ENCODE measurements at places on chromosomes 3 and 15. TPM values are rescaled to one million over a fixed set of nuclear protein-coding genes. Genes with fewer than 3 reads are reported as not detected.
A peak's percentile ranks its signal among the peaks of the same experiment; 100 is the strongest.

Gene SFMBT1
- 12.0 TPM for total RNA-seq

Gene KCNMB3
- 3.8 TPM for total RNA-seq

Gene ZNF197
- total RNA-seq, result 23.2 TPM

Gene PAK6
- 0.31 TPM for total RNA-seq

Gene MCF2L2
- total RNA-seq, result 2.6 TPM

Gene KY
- 3.3 TPM for total RNA-seq

Gene ZNF501
- 7.2 TPM for total RNA-seq

Gene TGM5
- total RNA-seq, result not detected

Gene LRRC58
- total RNA-seq, result 24.3 TPM

Gene CKMT1A
- total RNA-seq, result 0.36 TPM

Gene CPLX3
- total RNA-seq, result not detected

GRCh38 chr3:123584284-123584987, 417 bp downstream of the HACD2 start:
- DNase-seq, result peak; percentile 81

DNA sequence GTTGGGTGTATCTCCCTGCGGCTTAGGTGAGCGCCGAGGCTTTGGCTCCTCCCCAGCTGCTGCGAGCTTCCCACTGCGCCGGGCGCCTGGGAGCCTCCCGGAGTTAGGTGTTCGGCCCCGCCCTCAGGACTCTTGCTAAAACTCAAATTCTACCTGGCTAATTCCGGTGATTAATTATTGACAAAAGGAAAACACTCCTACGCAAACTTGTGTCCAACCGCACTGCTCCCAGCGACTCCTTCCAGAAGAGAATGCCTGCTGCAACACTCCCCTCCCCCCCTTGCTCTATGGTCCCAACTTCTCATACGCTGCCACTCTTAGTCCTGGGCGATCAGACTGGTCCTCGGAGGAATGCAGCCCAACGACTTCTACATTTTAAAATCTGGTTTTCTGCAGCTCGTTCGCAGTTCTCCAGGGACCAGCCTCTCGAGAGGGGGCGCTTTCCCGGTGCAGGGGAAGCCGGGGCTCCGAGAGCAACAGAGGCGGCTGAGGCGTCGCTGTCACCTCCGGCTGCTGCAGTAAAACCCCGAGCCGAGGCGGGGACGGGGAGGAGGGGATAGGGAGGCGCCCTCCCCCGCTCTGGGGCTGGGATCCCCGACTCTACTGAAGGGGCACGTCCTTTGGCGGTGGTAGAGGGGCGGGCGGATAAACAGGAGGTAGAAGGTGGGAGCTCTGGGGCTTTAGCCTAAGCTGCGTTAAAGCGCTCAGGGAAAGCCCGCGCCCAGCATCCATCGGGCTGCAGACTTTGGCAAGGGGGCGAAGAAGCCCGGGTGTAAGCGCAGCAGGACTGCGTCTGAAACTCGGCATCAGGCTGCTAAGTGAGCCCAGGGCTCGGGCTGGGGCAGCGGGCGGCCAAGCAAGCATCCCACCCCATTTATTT, at the start of gene SPTSSB:
Gene SPTSSB, minus strand, starts transcription at position 77 of the 880 bp plus-strand sequence. CDS start 25,194 bp downstream, outside the sequence.
- DNase-seq, result peak; percentile 58

- DNase-seq, result no peak
Measured at GRCh38 chr3:46490338-46491084, 7.3 kb upstream of the RTP3 start.

- DNase-seq, result no peak
Measured at GRCh38 chr3:177982034-177982433, 554.2 kb upstream of the KCNMB2 start.

- no peak for DNase-seq
Measured at GRCh38 chr3:11996480-11996879, 7.7 kb upstream of the SYN2 start.

- DNase-seq, result no peak
Measured at GRCh38 chr3:41075975-41076374, 123.3 kb upstream of the CTNNB1 start.

GRCh38 chr15:59557581-59557980, 54.0 kb upstream of the GCNT3 start:
- no peak for DNase-seq

- DNase-seq, result no peak
Measured at GRCh38 chr3:147428754-147429153, 19.6 kb downstream of the ZIC1 start.

- DNase-seq, result no peak
Measured at GRCh38 chr15:45573961-45574629, 13.1 kb upstream of the BLOC1S6 start.

GRCh38 chr3:39192490-39193092, at the start of gene XIRP1:
Gene XIRP1, minus strand, starts transcription at chr3:39192595. Its CDS starts 3,150 bp downstream, at chr3:39189445.
- DNase-seq, result no peak

DNA sequence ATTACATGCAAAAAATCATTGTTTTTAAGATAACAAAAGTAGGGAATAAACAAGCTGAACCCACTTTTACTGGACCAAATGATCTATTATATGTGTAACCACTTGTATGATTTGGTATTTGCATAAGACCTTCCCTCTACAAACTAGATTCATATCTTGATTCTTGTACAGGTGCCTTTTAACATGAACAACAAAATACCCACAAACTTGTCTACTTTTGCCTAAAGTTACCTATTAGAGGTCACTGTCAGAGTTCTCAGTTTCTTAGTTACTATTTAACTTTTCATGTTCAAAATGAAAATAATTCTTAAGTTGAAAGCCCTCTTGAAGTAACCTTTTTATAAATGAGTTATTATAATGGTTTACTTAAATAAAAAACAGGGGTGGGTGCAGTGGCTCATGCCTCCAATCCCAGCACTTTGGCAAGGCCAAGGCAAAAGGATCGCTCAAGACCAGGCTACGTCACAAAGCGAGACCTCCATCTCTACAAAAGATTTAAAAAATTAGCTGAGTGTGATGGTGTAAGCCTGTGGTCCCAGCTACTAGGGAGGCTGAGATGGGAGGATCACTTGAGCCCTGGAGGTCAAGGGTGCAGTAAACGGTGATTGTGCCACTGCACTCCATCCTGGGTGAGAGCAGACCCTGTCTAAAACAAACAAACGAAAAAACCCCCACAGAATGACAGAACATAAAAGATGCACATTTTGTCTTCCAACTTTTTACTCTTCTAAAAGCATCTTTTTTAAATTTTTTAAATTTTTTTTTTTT, 16.0 kb downstream of the ACTR8 start:
- no peak for DNase-seq

- no peak for DNase-seq
Measured at GRCh38 chr3:167406876-167407492, 26.9 kb upstream of the ZBBX start.

DNA sequence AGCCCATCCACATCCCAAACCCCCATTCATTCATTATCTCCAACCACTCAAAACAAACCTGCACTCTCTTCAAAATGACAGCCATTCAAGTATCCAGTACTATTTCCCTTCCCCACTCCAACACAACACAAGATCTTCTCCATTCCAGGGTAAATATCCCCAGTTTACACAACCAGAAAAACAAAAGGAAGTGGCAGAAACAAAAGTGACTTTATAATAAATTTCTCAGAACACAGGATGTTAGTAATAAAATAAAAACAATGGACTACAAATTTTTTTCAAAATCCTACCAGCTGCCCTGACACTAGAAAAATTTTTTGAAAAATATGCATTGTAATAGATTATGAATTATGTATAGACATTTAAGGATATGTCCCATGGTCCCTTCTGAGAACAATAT, 14.2 kb downstream of the CPA3 start:
- DNase-seq, result no peak

GRCh38 chr3:64803469-64803868, 115.7 kb upstream of the ADAMTS9 start:
- DNase-seq, result no peak

- peak; percentile 62 for DNase-seq
Measured at GRCh38 chr3:79729096-79729495, 38.7 kb downstream of the ROBO1 start.

DNA sequence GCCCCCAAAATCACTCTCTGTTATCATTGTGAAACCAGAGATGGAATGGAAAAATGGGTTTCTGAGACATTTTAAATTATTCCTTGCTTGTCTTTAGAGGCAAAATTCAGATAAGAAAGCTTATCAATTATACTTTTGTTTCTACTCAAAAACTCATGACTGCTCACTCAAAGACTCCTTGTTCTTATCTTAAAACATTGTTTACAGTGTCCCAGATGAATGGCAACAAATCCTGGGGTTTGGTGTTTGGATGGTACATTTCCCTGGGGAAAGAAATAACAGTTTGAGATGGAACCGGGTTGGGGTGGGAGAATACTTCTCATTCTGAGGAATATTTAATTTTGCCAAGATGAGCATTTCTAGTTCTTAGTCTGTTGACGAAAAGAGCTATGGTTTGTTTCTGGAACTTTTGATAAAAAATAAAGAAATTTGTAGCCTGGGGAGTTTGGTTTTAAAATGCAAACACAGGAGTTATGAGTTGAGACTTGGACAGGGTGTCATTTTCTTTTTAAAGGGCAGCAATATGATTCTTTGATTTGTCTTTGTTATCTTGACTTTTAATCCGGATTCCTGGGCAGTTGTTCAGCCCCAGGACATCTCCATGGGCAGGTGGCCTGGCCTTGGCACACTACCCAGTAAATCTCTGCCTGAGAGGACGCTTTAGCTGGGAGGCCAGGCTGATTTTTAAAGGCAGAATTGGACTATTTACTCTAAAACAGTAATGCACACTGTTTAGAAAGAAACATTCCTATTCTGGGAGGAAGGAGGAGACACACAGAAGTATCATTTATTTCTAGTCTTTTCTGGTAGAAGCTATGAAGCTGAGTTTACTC, 32.4 kb downstream of the BTD start:
- no peak for DNase-seq

- no peak for DNase-seq
Measured at GRCh38 chr3:95177096-95177495, 1114.2 kb downstream of the NSUN3 start.

GRCh38 chr3:108486941-108487340, 23.5 kb downstream of the MYH15 start:
- no peak for DNase-seq

- DNase-seq, result no peak
Measured at GRCh38 chr3:113163152-113163551, 48.2 kb upstream of the BOC start.

GRCh38 chr3:115989684-115990421, 366.5 kb downstream of the GAP43 start:
- DNase-seq, result no peak

DNA sequence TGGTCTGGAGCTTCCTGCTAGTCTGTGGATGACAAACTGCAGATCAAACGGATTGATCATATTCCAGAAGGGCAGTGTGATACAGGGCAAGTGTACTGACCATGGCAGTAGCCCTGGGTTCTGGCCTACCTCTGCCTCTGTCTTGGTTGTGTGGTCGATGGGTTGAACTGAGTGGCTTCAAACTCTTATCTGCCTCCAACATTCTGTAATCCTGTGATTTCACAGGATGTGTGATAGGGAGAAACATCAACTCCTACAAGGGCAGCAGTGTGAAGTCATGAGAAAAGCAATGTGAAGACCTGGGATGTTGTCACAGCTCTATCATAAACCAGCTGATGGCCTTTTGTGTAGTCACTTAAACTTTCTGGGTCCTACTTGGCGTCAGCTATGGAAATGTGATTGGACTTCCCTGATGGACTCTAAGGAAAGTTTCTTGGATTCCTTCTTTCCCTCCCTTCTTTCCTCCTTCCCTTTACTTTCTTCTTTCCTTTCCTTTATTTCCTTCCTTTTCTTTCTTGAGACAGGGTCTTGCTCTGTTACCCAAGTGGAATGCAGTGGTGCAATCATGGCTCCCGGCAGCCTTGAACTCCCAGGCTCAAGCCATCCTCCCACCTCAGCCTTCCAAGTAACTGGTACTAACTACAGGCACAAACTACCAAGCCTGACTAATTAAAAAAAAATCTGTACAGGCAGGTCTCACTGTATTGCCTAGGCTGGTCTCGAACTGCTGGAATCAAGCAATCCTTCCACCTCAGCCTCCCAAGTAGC, 114.8 kb downstream of the BBX start:
- DNase-seq, result no peak

GRCh38 chr3:114803042-114803695, 343.9 kb downstream of the ZBTB20 start:
- DNase-seq, result no peak

DNA sequence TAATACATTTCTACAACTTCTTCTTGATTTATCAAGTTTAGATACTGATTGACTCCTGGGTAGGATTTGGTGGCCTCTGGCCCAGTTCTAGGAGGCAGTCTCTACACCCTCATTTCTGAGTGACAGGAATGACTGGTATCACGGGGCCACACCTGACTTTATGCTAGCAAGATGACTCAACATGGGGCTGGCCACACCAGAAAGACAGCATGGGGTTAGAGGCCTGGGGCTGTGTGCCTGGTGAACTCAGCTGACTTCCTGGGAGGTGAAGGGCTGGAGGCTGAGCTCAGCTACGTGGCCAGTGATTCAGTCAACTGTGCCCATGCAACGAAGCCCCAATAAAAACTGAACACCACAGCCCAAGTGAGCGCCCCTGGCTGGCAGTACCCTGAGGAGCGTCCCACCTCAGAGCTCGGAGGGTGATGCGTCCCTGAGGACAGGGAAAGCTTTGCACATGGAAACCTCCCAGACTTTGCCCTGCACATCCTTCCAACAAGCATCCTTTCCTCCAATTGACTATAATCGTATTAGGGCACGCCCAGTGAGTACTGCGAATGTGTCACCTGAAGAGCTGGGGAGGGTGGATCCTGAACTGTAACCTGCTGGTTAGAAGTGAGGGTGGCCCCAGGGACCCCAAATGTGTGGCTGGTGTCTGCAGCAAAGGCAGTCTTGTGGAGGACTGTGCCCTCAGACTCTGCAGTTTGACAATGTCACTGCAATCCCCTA, 57.2 kb downstream of the NIPA2 start:
- no peak for DNase-seq

GRCh38 chr3:111936967-111937366, 41.9 kb upstream of the ABHD10 start:
- DNase-seq, result no peak

DNA sequence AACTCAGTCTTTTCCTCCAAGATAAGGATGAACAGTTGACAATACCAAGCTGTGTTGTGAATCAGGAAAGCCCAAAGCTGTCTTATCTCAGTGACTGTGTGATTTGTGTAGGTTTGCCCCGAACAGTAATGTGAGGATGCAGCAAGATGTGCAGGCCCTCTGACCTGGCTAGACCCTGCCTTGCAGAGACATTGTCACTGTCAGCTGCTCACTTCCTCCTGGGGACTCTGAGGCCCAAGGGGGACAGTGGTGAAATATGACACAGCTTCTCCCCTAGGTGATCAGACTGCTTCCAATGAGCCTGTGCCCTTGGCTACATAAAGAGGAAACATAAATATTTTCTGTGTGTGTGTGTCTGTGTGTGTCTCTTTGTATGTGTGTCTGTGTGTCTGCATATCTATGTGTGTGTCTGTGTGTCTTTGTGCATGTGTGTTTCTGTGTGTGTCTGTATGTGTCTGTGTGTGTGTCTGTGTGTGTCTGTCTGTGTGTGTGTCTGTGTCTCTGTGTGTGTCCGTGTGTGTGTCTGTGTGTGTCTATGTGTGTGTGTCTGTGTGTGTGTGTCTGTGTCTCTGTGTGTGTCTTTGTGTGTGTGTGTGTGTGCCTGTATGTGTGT, 21.7 kb downstream of the LRRK1 start:
- no peak for DNase-seq

- DNase-seq, result no peak
Measured at GRCh38 chr3:51585197-51585596, 46.7 kb downstream of the RAD54L2 start.

- DNase-seq, result no peak
Measured at GRCh38 chr3:15896500-15896899, 98.7 kb upstream of the ANKRD28 start.

GRCh38 chr3:49591615-49592014, 37.3 kb downstream of the BSN start:
- DNase-seq, result no peak

GRCh38 chr3:86740751-86741150, 250.2 kb downstream of the VGLL3 start:
- DNase-seq, result no peak

Data from sciatic nerve (tissue), 2 donors.